Tibial nerve (tissue), 4 donors: ENCODE measurements at places on chromosomes 3 and 15. TPM values are rescaled to one million over a fixed set of nuclear protein-coding genes. Genes with fewer than 3 reads are reported as not detected.

GRCh38 chr3:6803619-6804018 lies 57.3 kb upstream of the GRM7 start:
- H3K36me3 ChIP-seq, result no peaks in the 10 kb centered on the region
- DNase-seq, result no peak
- H3K4me1 ChIP-seq, result no peaks in the 10 kb centered on the region
- H3K27ac ChIP-seq, result no peak overlapping the region
- H3K27me3 ChIP-seq, result no peaks in the 10 kb centered on the region
- H3K4me3 ChIP-seq, result no peak overlapping the region

DNA sequence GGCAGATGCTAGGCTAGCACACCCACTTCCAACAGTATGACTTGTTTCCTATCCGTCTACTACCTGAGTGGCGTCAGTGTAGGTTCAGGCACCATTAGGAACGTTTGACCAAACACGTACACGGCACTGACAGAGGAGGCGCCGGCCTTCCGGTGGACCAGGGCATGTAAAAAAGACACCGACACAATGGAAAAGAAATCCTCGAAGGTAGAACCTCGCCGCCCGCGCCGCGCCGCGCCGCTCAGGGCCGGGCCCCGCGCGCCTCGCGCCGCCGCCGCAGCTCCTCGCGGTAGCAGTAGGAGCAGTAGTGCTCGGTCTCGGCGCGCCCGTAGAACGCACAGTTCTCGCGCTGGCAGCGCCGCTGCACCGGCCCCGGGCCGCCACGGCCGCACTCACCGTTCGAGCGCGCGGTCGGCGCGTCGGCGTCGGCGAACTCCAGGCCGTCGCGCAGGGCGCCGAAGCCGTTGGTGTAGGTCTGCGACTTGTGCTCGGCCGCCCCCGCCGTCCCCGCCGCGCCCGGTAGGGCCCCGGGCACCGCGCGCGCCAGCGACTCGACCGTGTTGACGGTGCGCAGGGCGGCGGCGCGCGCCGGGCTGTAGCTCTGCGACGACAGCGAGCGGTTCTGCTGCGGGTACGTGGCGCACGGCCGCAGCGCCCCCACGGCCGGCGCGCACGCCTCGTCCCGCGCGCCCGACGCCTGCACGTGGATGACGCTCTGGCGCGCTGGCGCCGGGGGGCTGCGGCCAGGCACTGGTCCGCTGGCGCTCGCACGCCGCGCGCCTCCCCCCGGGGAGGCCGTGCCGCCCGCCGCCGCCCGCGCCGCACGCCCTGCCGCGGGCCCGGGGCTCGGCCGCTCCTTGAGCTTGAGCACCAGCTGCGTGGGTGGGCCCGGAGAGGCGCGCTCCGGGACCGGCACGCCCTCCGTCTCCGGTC lies 156.7 kb downstream of the KLF13 start:
- H3K36me3 ChIP-seq, result peaks cover 7% of the 10 kb centered on the region
- peaks cover 15% of the 10 kb centered on the region for H3K4me1 ChIP-seq
- H3K27ac ChIP-seq, result no peak overlapping the region
- H3K27me3 ChIP-seq, result no peaks in the 10 kb centered on the region

DNA sequence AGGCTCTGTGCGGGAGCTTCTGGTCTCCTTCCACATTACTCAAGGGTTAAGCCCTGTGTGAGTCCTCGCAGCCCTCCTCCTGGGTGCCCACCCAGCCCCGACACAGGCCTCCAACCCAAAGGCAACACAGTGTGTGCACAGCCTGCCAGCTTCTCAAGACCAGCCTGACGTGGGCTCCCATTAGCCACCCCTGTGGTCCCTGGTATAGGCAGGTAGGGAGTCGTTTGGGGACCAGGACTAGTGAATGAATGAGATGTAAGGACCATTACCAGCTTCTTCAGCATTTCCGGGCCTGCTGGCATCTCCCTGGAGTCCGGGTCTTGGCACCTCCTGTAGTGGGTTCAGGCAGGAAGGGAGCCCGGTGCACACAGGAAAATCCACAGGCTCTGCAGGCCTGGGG lies 20.2 kb upstream of the PLXNA1 start:
- H3K36me3 ChIP-seq, result no peaks in the 10 kb centered on the region
- H3K4me1 ChIP-seq, result peaks cover 24% of the 10 kb centered on the region
- H3K27me3 ChIP-seq, result no peaks in the 10 kb centered on the region
- DNase-seq, result no peak

GRCh38 chr15:29770796-29771195 lies 51.5 kb downstream of the TJP1 start:
- peaks cover 56% of the 10 kb centered on the region for H3K4me1 ChIP-seq
- no peaks in the 10 kb centered on the region for H3K27me3 ChIP-seq
- no peak overlapping the region for H3K27ac ChIP-seq
- no peak overlapping the region for H3K4me3 ChIP-seq
- peaks cover 59% of the 10 kb centered on the region for H3K36me3 ChIP-seq

DNA sequence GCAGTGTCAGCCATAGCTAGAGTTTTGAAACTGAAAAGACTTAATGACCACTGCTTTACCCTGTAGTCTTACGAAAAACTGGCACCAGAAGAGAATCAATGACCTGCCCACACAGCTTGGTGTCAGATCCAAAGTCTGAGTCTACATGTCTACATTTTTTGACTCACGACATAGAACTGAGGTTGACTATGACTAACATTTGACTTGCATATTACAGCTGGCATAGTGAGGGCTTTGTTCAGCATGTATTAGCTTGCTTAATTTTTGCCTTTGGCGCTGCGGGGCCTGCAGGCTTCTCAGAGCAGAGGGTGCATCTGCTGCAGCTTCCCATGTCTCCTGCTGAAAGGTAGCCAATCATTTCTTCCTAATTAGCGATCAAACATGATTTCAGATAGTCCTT lies 167.0 kb downstream of the EBLN2 start:
- DNase-seq, result no peak
- no peaks in the 10 kb centered on the region for H3K27me3 ChIP-seq
- H3K36me3 ChIP-seq, result no peaks in the 10 kb centered on the region
- no peak overlapping the region for H3K4me3 ChIP-seq

- no peaks in the 10 kb centered on the region for H3K36me3 ChIP-seq
- no peaks in the 10 kb centered on the region for H3K27me3 ChIP-seq
- peaks cover 22% of the 10 kb centered on the region for H3K4me1 ChIP-seq
- H3K4me3 ChIP-seq, result no peak overlapping the region
- DNase-seq, result no peak
- no peak overlapping the region for H3K27ac ChIP-seq
Measured at GRCh38 chr3:14793126-14793857, 25.5 kb upstream of the FGD5 start.

DNA sequence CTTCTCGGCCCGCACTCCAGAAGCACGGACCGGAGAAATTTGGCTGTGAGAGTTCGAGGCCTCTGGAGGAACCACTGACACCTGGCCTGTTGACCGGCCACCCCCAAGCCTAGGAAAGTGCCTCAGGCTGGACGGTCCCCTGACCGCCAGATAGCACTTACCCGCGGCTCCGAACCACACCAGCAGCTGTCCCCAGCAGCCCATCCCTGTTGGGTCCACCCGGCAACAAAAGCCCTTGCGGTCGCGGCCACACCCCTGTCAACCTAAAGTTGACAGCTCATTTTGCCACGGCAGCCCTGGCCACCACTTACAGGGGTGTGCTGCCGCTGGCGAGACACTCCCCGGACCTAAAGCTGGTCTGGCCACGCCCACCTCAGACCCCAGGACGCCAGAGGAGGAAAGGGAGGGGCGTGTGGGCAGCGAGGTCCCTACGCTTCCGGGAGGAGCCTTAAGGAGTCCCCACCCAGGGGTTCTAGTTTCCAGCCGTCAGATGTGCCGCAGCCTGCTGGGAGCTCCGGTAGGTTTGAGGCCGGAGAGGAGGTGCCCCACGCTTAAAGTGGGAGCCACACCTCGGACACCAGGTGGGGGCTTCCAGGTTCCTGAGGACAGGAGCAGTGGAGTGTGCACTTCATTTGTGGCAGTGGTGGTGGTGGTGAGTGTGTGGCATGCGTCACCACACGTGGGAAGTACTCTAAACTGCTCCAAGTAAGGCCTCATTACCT lies at the start of gene LTK:
TSS of gene LTK (minus strand) at position 322 of the 722 bp plus-strand sequence. CDS start at position 204, 118 bp downstream.
- no peaks in the 10 kb centered on the region for H3K27me3 ChIP-seq
- no peak within 1 kb of the TSS for H3K27ac ChIP-seq
- no peak for DNase-seq
- H3K4me3 ChIP-seq, result peak within 1 kb of the TSS; percentile 5
- H3K36me3 ChIP-seq, result no peaks in the 10 kb centered on the region

GRCh38 chr3:194395212-194395611 lies 3.9 kb downstream of the GP5 start:
- H3K4me1 ChIP-seq, result peaks cover 18% of the 10 kb centered on the region
- no peaks in the 10 kb centered on the region for H3K36me3 ChIP-seq
- no peak overlapping the region for H3K27ac ChIP-seq
- no peaks in the 10 kb centered on the region for H3K27me3 ChIP-seq
- DNase-seq, result no peak
- H3K4me3 ChIP-seq, result no peak overlapping the region

DNA sequence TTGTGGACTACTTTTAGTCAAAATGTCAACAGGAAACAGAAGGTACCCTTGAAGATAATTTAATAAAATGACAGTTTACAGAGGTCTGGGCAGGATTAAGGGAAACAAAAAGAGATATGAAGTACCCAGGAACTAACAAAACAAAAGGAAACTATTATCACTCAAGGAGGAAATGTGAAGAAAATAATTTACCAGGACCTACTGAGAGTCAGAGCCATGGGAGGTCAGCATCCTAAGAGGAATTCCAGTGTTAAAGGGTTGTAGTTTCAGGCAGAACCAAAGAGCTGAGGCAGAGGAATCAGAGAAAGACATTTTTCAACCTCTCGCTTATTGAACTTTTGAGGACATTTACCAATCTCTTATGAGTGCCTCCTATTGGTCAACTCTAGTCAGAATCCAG lies 408.9 kb upstream of the CBLB start:
- no peak overlapping the region for H3K27ac ChIP-seq
- no peaks in the 10 kb centered on the region for H3K36me3 ChIP-seq
- DNase-seq, result no peak
- H3K4me3 ChIP-seq, result no peak overlapping the region
- H3K27me3 ChIP-seq, result no peaks in the 10 kb centered on the region

GRCh38 chr3:67521053-67521646 lies 133.3 kb downstream of the SUCLG2 start:
- no peaks in the 10 kb centered on the region for H3K27me3 ChIP-seq
- DNase-seq, result no peak
- H3K36me3 ChIP-seq, result peaks cover 3% of the 10 kb centered on the region
- no peaks in the 10 kb centered on the region for H3K4me1 ChIP-seq
- H3K4me3 ChIP-seq, result no peak overlapping the region

DNA sequence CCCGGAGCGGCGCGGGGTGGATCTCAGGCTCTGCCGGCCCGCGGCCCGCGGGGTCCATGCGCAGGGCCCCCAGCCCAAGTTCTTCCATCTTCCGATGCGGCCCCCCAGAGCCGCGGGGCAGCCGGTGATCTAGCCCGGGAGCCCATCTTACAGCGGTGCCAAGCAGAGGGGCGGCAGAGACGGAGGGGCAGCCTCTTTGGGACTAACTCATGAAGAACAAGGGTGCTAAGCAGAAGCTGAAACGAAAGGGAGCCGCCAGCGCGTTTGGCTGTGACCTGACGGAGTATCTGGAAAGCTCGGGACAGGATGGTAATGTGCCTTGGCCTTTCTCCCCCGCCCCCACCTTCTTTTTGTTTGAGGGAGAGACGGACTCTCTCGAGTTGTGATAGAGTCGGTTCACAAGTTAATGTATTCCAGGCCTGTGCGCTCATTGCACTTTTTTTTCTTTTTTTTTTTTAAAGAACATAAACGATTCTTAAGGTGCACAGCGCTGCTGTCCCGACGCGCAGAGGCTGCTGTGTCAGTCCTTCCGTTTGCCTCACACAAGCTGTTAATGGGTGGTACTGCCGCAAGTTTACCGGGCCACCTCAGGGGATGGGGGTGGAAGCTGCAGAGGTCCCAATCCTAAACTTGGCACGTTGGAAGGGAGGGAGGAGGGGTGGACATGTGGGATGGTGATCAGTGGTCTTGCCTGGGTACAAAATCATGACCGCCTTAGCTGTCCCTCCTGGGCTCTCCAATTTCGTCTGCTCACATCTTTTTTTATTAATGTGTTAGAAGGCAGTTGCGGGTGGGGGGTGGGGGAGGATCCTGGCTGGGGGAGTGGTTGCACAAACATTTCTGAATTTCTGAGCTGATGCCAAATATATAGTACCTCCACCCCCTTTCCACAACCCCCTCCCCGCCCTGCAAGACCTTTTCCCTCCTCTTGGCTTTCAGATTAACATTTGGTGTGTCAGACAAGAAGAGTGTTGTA lies 801 bp downstream of the ARHGAP31 start:
- H3K4me3 ChIP-seq, result peak overlapping the region; percentile 82
- no peaks in the 10 kb centered on the region for H3K36me3 ChIP-seq
- H3K27ac ChIP-seq, result peak overlapping the region; percentile 98

- H3K4me1 ChIP-seq, result no peaks in the 10 kb centered on the region
- H3K27ac ChIP-seq, result no peak overlapping the region
- H3K4me3 ChIP-seq, result no peak overlapping the region
- DNase-seq, result peak; percentile 79
Measured at GRCh38 chr3:73868688-73869315, 244.1 kb upstream of the PDZRN3 start.

DNA sequence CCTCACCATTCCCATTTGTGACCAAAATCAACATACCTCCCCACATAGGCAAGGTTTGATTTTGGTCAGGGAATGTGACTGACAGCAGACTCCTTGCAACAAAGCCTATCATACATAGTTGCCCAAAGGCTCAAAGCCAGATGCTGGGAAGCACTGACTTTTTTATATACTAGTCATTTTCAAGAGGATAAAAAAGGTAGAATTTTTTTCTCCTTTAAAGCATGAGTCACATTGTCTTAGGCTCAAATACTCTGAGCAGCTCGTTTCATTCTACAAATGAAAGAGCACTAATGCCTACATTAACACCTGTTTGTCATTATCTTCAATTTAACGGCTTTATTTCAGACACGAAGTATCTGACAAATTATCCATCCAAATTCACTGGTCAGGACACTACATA lies 36.2 kb downstream of the ICE2 start:
- no peak for DNase-seq
- H3K4me1 ChIP-seq, result no peaks in the 10 kb centered on the region
- H3K27me3 ChIP-seq, result no peaks in the 10 kb centered on the region
- no peak overlapping the region for H3K27ac ChIP-seq
- no peak overlapping the region for H3K4me3 ChIP-seq

- peak overlapping the region; percentile 77 for H3K27ac ChIP-seq
- DNase-seq, result no peak
- no peaks in the 10 kb centered on the region for H3K36me3 ChIP-seq
- no peak overlapping the region for H3K4me3 ChIP-seq
- H3K4me1 ChIP-seq, result peaks cover 38% of the 10 kb centered on the region
- no peaks in the 10 kb centered on the region for H3K27me3 ChIP-seq
Measured at GRCh38 chr15:29873264-29873663, 51.0 kb upstream of the TJP1 start.

RNU5B-1 gene
- not detected for total RNA-seq

TMC3 gene
- not detected for total RNA-seq

TJP1 gene
- total RNA-seq, result 163 TPM

HCN4 gene
- total RNA-seq, result not detected

LSMEM2 gene
- total RNA-seq, result 2.8 TPM

ROPN1 gene
- not detected for total RNA-seq

PRR23A gene
- not detected for total RNA-seq

ACY1 gene
- 40.6 TPM for total RNA-seq
